Stimulated activated CD4-positive, alpha-beta T cell treated with anti-CD3 and anti-CD28 coated beads, Interleukin-4, amount 100 ng/mL, for 1 hour (primary cell): ENCODE measurements at places on chromosomes 5 and 9.
A peak's percentile ranks its signal among the peaks of the same experiment; 100 is the strongest.

- no peak for DNase-seq
Measured at GRCh38 chr9:129338724-129339430, 160.8 kb upstream of the IER5L start.

DNA sequence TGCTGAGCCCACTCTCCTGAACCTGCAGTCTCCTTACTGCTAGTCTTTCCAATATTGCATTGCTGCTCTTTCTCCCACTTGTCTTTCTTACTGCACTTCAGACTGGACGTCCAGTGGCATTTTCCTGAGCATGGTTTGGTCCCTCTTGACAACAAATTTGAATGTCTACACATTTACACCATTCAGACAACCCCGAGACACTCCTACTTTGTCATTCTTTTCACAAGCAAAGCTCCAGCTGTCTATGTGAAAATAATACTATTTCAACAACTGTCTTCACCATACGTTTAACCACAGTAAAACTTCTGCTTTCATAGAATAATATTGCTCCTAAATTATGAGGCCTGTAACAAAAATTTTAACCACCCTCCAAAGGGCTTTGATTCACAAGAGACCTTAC lies 10.4 kb upstream of the APTX start:
- no peak for DNase-seq

DNA sequence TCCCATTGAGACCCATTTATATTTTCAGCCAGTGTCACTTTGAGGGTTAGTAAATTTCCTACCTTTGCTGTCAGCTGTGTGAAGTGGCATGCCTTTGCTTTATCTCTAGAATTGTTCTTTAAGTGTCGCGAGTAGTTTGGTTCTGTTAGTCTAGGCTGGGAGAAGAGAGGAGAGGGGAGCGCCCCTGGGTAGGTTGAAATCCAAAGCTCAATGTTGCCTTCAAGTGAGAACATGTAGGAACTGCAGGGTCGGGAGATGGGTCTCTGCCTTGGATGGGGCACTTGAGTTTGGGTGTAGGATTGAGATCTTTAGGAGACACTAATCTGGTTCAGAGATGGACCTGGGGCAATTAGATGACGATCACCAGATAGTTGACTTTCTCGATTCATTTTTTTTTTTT lies 46.3 kb downstream of the STC2 start:
- no peak for DNase-seq

GRCh38 chr9:14935964-14936363 lies 25.7 kb upstream of the FREM1 start:
- DNase-seq, result no peak

GRCh38 chr5:130287438-130287837 lies 383.2 kb downstream of the CHSY3 start:
- DNase-seq, result no peak

DNA sequence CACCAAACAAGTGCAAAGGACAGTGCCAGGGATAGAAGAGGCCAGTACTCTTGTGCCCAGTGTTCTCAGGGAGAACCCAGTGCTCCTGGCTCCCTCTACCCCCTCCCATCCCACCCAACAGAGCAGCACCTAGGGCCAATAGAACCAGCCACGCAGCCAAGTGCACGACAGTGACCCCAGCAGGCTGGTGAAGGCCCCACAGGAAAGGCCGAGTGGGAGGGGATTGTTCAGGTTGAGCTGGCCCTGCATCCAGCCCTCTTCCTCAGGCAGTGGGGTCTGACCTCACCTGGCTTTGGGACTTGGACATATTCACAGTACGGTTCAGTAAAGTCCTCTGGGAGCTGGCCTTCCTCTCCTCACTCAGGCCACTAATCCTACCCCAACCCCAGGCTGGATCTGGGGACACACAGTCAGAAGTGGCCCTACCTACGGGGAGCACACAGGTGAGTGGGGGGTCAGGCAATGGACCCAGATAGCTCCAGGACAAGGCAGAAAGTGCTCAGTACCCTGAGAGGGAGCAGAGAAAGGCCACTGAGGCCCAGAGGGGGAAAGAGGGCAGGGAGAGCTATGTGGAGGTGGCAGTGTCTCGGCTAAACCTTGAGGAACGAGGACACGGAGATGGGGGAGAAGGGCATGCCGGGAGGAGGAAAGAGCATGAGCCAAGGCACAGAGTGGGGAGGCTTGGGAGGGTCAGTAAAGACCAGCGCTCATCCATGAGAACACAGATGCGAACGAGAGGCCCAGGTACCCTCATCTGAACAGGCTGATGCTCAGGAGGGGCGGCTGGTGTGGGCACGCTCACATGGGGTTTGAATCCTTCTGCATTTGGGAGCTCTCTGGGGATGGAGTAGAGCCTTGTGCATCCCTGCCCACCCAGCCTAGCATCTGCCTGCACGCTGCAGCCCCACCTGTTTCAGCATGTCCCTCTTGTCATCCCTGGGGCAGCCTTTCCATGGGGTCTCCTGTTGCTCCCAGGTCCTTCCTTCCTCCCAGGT lies 25.6 kb downstream of the POLR1E start:
- DNase-seq, result no peak

DNA sequence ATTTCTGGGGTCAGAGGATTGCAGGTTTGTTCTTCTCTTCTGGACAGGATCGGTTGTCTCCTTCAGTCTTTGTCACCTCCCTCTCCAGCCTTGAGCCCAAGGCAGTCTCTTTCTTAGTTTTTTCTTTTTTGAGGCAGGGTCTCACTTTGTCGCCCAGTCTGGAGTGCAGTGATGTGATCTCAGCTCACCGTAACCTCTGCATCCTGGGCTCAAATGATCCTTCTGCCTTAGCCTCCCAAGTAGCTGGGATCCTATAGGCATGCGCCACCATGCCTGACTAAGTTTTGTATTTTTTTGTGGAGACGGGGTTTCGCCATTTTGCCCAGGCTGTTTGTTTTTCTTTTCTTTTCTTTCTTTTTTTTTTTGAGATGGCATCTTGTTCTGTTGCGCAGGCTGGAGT lies 6.1 kb downstream of the PRRC2B start:
- DNase-seq, result no peak

- no peak for DNase-seq
Measured at GRCh38 chr5:56746553-56747339, 68.6 kb upstream of the MAP3K1 start.

DNA sequence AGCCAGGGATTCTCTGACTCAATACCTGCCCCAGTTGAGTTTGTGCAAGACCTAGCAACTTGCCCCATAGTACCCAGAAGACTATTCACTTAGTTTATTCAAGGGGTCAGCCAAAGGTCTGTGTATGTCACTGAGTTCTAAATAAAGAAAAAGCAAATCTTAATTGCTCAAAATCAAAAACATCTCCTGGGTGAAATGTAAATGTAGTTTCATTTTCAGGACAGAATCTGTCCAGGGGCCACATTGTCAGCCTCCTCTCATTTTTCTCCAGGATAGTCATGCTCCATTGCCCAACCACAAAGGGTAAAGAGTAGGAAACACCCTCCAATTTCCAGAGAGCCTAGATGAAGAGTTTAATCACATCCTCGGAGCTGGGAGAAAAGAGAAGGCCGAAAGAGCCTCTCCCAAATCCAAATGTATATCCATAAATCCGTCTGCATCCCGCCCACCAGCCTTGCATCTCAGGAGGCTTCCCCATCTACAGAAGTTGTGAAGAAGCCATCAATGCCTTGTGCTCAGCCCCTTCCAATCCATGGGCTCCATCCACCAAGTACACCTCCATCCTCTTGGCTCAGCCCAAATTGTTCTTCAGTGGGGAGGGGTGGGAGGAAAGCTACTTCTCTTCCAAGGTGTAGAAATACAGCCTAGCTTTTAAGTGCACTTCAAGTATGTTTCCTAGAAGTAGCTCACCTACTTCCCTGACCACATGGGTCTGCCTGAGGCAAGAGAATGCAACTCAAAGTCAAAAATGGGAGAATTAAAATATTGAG lies 26.9 kb downstream of the ADAM19 start:
- no peak for DNase-seq

GRCh38 chr9:83649515-83649914 lies 26.6 kb downstream of the IDNK start:
- DNase-seq, result no peak

GRCh38 chr9:110031511-110032173 lies 176.3 kb downstream of the C9orf152 start:
- no peak for DNase-seq

DNA sequence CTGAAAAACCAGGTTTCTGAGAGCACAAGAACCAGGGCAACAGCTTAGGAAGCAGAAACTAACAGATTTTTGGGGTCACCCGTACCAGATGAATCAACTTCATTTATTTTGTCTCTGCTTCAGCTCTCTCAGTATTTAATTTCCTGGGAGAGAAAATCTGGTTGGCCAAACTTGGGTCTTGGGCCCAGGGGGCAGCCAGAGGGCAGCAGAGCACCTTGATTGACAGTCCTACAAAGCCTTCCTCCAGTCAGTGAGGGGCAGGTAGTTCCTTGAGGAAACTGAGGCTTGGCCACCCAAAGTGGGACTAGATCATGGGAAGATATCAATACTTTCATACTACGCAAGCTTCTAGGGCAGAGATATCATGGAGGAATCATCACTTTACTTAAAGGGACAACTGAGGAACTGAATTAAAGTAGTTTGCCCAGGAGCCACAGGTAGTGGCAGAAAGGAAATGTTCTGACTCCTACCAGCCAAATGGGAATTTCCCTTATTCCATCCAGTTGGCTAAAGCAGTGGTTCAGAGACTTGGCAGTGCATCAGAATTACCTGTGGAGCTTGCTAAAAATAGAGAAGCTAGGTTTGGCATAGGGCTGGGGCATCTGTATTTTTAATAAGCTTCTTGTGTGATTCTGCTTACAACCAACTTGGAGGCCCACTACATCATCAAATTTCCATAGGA lies 21.5 kb upstream of the ARHGAP26 start:
- peak; percentile 58 for DNase-seq

DNA sequence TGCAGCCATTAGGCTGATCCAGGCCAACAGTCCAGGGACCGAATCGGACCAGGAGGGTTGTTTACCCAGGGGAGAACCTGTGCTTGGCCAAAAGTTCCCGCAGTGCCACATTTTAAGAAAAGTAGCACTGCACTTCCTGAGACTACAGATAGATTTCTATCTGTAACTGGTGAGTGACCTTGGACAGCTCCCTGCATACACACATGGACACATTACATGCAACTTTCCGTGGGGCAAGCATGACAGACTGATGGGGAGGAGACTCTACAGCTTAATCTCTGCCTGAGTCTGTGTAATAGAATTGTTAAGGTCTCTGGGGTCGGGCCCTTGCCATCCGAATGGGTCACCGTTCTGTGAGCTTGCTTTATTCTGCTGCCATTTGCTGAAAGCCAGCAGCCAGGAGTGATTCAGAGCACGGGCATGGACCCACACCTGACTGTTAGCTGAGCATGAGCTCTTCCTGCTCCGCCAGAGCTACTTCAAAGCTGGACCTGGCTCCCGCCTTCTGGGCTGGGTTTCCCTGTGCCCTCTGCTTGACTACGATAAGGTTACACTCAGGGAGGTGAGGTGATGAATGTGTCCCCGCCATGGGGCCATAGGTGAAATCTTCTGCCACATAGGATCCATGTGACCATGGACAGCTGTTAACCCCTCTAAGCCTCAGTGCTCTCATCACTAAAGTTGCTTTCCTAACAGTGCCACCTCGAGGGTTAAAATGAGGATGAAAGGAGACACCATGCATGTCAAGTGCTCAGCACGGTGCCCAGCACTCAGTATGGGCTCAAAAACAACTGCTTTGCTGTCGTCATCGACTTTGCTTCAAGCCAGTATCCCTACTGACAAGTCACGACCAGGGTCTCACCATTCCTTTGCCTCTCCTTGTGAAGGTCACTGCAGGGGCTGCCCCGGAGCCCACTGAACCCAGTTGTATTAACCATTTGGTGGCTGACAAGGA lies 200.0 kb downstream of the MELK start:
- DNase-seq, result no peak

DNA sequence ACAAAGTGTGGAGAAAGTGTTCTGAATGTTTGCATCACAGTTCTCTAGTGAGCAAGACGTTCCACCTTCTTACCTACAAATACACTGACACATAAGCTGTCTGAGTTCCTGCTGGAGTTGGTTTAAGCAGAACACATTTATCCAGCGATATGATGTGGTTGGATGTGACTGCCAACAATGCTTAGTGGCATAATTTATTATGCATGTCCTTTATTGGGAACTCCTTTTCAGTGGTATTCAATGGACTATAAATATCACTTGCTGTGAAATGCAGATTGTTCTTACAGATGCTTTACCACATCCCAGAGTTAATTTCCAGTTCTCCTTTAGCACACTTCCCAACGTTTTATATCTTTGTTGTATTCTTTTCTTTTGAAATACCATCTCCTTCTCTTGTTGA lies 222.2 kb downstream of the LURAP1L start:
- DNase-seq, result no peak

GRCh38 chr5:57191986-57192385 lies 18.1 kb downstream of the GPBP1 start:
- DNase-seq, result no peak

- DNase-seq, result no peak
Measured at GRCh38 chr5:61277190-61277589, 54.9 kb upstream of the ZSWIM6 start.

DNA sequence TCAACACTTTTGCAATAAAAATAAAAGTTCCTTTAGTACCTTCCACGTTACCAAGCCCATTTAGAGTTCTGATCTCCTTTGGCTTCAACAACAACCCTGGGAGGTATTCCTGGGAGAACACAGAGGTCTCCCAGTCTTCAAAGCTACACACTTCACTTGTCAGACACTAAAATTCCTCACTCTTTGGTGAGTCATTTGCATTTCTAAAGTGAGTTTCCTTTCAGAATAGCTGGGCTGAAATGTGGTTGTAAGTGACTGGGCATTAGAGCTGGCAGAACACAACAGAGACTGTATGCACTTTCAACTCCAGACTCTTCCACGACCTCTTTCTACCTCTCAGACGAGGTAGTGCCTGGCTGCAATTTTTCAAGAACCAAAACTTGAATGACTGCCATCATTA lies 11.5 kb upstream of the F2RL1 start:
- DNase-seq, result no peak
